ENCODE measurements at places on chromosomes 1 and 21. TPM values are rescaled to one million over a fixed set of nuclear protein-coding genes. Genes with fewer than 3 reads are reported as not detected.

Gene SLFNL1
- 0.25 TPM for polyA plus RNA-seq

Gene TSPAN1
- 94.9 TPM for polyA plus RNA-seq

Gene LY9
- polyA plus RNA-seq: 0.10 TPM

Gene FNDC10
- 1.3 TPM for polyA plus RNA-seq

Gene CLDN8
- 68.9 TPM for polyA plus RNA-seq

- DNase-seq: no peak
These were observed 968 bp downstream of the CSMD2 start for GRCh38 chr1:34163792-34164731.

GRCh38 chr1:41613689-41614574 is 129.4 kb upstream of the EDN2 start:
- no peak for DNase-seq

- no peak for DNase-seq
These were observed 918.2 kb upstream of the ADGRL2 start for GRCh38 chr1:80882553-80882952.

DNA sequence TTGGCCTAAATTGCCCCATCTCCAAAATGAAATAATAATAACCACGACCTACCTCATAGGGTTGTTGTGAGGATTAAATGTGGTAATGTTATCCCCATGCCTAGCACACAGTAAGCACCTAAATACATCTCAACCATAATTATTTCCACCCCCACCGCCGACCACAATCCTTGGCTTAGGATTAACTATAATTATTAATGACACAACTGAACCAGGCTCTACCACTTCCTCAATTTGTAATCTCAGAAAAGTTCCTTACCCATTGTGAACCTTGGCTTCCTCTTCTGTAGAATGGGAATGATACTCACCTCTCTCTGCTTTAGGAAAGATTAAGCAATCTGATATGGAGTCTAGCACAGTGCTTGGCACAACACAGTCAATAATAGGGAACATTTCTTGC is 44.3 kb upstream of the TACSTD2 start:
- no peak for DNase-seq

- DNase-seq: no peak
These were observed at the start of gene PRKACB for GRCh38 chr1:84143796-84144565. PRKACB (plus strand) TSS chr1:84144271; CDS start chr1:84144362, 91 bp downstream.

DNA sequence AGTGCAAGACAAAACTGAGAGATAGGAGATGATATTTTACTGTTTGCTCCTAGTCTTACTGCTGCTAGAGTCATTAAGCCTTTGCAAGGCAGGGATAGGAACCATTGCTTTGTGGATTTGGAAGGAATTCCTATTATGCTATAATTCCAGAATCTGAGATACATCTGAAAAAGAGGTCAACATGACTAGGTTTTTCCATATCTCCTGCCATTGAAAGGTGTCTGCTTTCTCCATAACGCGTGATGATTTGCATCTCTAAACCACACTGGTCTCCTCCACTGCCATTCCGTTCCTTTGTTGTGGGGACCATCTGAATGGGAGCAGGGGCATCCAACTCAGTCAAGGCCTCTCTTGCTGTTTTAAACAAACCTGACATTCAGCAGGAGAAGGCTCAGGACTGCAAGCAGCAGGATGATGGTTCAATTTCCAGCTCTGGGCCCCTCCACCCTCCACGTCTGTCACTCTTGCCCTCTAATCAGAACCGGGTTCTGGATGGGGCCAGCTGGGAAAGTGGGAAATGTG is 45.2 kb downstream of the PLPP3 start:
- no peak for DNase-seq

- no peak for DNase-seq
These were observed 60.3 kb upstream of the JUN start for GRCh38 chr1:58844176-58844575.

DNA sequence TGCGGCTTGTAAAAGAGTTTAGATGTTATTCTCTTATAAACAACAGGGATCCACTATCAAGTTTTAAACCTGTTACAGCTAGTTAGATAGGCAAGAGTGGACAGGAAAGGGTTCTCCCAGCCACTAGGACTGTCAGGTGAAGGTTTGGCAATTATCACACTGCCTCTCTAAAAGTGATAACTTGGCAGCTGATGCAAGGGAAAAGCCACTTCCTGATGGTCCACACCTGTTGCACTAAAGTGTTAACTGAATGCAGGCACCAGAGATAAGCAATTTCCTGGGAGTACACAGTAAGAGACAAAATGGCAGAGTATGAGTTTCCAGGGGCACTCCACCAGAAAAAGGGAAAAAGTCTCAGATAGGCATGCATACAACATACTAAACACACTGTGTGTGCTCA is 99.4 kb downstream of the VAV3 start:
- no peak for DNase-seq
